ENCODE measurements at places on chromosomes 13 and 19. TPM values are rescaled to one million over a fixed set of nuclear protein-coding genes. Genes with fewer than 3 reads are reported as not detected.

GRCh38 chr13:93774506-93774905 lies 547.9 kb downstream of the GPC6 start:
- H3K27ac ChIP-seq, result no peak overlapping the region
- peaks cover 3% of the 10 kb centered on the region for H3K4me1 ChIP-seq
- no peak overlapping the region for H3K4me3 ChIP-seq
- H3K27me3 ChIP-seq, result no peaks in the 10 kb centered on the region

- no peak for DNase-seq
- peaks cover 7% of the 10 kb centered on the region for H3K36me3 ChIP-seq
- H3K27ac ChIP-seq, result no peak overlapping the region
Measured at GRCh38 chr19:38893341-38893771, 6.1 kb downstream of the SIRT2 start.

The TGDS gene
- total RNA-seq, result 10.3 TPM

The TTYH1 gene
- not detected for total RNA-seq

DNA sequence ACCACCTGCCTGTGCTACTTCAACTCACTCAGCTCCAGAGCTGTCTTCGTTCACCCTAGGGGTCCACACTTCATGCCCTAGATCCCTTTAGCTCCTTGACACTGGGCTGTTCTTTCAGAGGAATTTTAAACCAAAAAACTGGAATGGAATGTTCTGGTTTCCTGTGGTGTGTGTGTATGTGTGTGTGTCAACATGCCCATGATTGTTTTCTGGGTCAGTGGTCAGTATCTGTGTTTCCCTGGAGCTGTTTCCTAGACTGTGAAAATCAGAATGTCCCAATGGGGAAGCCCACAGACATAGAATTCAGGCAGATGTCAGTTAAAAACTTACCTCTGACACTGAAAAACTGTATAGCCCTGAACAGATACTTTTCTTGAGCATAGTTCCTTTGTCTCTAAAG lies 1.3 kb downstream of the PMIS2 start:
- DNase-seq, result no peak
- H3K4me3 ChIP-seq, result no peak overlapping the region
- no peak overlapping the region for H3K27ac ChIP-seq
- peaks cover 3% of the 10 kb centered on the region for H3K27me3 ChIP-seq

GRCh38 chr13:74424455-74424854 lies 290.3 kb upstream of the KLF12 start:
- no peak for DNase-seq
- no peaks in the 10 kb centered on the region for H3K27me3 ChIP-seq
- H3K4me1 ChIP-seq, result no peaks in the 10 kb centered on the region
- H3K4me3 ChIP-seq, result no peak overlapping the region
- H3K27ac ChIP-seq, result no peak overlapping the region

The TNFSF11 gene
- total RNA-seq, result not detected

GRCh38 chr13:106277484-106278154 lies 257.8 kb downstream of the EFNB2 start:
- H3K4me3 ChIP-seq, result no peak overlapping the region
- no peak overlapping the region for H3K27ac ChIP-seq
- no peaks in the 10 kb centered on the region for H3K36me3 ChIP-seq

- no peak for DNase-seq
- no peak overlapping the region for H3K4me3 ChIP-seq
- no peaks in the 10 kb centered on the region for H3K27me3 ChIP-seq
Measured at GRCh38 chr13:30499338-30499737, 33.6 kb upstream of the HMGB1 start.

Data from fibroblast of lung (primary cell).